Stimulated activated CD8-positive, alpha-beta memory T cell treated with anti-CD3 and anti-CD28 coated beads, Interleukin-7, amount 100 ng/mL, for 1 hour (primary cell): ENCODE measurements at places on chromosomes 6 and 20.

DNA sequence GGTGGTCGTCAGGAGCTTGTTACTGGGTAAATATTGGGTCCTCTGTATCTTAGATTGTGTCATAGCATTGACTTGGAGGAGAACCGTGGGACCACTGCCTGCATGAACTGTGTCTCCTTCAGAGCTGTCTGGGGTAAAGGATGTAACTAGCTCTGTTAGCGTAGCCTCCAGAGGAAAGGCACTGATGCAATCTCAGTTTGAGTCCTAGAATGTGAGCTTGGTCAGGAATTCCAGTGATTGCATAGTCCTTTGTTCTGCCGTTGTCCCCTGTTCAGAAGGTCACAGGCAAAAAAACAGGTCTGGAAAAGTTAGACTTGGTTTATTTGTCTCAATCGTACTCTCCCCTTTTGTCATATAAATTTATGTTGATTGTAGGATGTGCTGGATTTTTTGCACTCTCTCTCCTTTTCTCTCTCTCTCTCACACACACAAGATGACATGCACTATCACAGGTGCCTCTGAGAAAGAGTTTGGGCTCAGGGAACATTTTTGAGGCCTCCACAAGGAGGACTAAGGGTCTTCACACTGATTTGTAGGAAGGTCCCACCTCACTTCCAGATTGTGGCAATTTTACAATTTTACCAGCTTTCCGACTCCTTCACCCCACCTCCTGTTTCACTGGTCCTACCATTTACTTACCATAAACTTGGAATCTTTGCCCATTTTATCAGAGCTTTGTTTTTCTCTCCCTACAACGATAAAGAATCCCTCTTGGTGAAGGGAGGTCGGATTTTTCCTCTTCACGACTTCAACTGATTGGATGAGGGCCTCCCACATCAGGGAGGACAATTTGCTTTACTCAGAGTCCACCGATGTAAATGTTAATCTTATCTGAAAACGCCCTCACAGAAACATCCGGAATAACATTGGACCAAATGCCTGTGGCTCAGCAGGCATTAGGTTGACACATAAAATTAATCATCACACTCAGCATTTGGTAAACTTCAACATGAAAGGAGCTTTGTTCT, 7.0 kb upstream of the DACT2 start:
- DNase-seq: no peak

- DNase-seq: no peak
Measured at GRCh38 chr20:61723529-61724257, 342.0 kb downstream of the TAF4 start.

DNA sequence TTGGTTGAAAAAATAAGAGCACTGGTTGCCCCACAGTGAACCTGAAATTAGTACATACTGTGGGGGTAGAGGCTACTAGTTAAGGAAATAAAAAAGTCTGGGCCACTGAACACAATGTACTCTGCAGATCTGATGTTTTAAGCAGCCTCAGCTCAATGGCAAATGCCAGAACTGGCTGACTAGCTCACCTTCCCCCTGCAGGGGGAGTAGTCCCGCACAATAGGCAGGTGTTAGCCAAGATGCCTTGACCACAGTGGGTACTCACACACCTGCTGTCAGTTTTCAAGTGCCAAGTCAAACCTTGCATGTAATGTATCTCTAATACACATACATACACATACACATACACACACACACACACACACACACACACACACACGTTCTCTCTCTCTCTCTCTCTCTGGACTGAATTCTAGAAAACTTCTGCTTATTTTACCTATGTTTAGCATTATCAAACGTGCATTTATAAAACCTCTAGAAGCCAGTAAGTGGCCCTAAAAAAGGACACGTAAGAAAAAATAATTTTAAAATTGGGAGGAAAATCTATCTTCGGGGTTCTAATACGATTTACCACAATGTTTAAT, 36.1 kb downstream of the GMDS start:
- no peak for DNase-seq

DNA sequence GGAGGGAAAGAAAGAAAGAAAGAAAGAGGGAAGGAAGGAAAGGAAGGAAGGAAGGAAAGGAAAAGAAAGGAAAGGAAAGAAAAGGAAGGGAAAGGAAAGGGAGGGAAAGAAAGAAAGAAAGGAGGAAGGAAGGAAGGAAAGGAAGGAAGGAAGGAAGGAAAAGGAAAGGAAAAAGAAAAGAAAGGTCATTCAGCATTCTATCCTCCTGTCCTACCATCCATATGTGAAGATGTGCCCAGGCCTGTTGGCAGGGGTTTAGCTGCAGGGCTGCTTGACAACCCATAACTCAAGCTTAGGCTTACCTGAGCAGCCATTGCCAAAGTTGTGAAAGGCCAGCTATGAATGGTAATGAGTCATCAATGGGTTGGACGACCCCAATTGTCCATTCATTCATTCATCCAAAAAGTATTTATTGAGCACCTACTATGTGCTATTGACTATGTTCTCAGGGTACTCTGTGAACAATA, 49.9 kb upstream of the OCSTAMP start:
- no peak for DNase-seq

DNA sequence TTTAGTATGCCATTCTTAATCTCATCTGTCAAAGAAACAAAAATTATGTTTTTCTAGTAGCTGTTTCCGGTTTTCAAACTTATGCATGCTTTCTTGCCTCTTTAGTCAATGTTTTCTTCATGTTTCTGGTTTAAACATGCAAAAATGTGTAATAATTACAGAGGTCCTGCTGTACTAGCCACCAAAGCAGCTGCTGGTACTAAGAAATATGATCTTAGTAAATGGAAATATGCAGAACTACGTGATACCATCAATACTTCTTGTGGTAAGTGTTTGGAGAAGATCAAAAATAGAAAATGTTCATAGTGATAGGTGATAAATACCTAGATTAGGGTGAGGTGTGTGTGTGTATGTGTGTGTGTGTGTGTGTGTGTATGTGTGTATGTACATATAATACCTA, 158.4 kb downstream of the MYO6 start:
- DNase-seq: no peak

DNA sequence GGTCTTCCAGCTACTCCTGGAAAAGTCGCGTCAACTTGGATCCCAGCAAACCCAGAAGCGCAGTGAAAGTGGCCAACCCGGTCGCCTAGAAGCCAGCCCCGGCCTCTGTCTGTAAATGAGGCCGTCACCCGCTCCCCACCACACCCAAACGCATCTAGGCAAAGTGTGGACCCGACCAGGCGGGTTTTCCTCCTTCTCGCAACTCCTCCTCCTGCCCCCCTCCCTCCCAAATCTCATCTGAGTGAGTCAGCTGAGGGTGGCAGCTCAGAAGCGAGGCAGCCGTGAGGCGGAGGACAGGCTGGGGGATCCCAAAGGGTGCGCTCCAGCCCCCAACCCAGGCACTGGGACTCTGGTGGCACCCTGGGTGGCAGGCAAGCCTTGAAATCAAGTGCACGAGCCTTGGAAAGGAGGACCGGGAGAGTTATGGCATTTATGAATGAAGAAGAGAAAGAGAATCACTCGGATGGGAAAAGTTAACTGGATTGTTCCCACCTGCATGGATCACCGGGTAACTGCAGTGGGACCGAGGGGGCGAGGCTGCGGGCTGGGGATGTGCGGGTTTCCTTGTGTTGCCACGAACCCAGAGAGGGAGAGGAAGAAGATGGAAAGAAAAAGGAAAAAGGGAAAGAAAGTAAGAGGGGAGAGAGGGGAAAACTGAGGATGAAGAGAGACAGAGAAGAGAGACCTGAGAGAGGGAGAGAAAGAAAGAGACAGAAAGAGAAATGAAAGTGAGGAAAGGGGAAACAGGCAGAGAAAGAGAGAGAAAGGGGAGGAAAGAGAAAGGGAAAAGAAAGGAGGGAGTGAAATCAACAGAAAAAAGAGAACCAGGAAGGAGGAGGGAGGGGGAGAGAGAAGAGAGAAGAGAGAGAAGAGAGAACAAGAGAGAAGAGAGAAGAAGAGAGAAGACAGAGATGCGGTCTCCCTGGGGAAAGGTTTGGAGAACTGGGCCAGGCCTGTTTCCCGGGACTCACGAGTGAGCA, at the start of gene APCDD1L:
Gene APCDD1L, minus strand, starts transcription at position 167 of the 980 bp plus-strand sequence. CDS start 692 bp downstream, outside the sequence.
- DNase-seq: no peak

DNA sequence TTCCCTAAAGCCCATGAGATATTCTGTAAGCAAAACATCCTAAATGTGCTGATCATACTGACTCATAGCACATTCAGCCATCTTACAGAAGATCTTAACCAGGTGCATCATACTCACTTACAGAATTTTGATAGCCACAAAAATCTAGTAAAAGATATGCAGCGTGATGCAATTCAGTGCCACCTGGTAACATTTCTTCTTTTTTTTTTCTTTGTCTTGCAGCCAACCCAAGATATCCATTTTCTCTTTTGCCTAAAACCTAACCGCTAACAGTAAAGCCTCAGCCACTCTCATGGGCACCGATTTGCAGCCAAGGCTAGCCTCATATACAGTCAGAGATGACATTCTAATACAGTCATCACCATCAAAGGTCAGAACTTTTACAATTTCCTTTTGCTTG, 293.3 kb downstream of the HACE1 start:
- DNase-seq: no peak

DNA sequence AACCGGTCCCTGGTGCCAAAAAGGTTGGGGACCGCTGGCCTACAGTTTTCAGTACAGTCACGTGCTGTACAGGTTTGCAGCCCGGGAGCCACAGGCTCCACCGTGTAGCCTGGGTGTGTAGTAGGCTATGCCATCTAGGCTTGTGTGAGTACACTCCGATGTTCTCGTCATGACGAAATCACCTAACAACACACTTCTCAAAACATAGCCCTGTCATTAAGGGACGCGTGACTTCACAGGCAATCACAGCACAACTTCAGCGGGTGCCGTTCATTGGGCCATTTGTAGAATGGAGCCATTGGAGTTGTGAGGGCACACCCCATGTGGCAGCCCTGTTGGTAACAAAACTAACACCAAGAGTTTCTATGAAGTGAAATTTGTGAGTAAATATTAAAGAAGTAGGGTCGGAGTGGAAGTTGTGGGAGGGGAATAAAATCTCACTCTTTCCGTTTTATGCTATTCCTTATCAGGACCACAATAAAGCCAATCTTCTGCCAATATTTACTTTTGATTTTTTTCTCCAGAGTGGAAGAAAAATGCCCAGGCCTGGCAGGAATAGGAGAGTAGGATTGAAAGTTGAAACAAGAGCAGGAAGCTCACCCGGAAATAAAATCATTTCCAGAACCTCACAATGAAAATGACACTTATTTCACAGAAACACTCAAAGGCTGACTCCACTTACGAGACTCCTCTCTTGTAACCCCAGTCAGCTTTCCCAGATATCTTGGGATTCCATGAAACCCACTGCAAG, 63.7 kb upstream of the PTPN1 start:
- no peak for DNase-seq

- no peak for DNase-seq
Measured at GRCh38 chr20:56628015-56628872, 862 bp upstream of the TFAP2C start.

GRCh38 chr6:30554962-30555815, 1.1 kb downstream of the GNL1 start:
- no peak for DNase-seq

DNA sequence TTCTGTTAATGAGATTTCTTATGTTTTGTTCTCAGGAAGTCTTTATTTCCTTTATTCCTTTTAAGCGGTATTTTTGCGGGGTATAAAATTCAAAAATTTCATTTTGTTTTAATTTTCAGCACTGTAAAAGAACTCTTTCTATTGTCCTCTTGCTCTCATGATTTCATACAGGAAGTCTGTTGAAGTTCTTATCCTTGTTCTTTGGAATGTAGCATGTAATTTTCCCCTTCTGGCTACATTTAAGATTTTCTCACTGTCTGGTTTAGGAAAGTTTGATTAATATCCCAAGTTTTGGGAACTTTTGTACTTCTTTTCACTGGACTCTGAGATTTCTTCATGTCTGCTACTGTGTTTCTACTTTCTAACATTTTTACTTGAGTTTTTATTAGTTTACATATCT, 581.4 kb upstream of the GJE1 start:
- no peak for DNase-seq

DNA sequence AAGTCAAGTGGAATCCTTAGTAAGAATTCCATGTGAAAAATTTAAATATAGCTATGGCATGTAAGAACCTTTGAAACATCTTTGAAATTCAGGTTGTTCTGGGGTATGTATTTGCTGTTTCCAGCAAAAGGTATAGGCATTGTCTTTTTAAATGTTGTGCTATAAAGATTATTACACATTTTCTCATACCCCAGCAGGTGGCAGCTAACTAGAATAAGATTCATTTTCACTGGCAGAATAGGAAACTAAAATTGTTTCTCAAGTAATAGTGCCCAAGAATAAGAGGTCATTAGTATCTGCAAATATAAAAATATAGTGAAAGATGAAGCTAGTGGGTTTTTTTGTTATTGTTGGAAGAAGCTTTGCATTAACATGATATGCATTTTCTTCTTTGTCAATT, 1.8 kb downstream of the GRIK2 start:
- DNase-seq: no peak

GRCh38 chr6:82841309-82841708, 224.3 kb downstream of the UBE3D start:
- no peak for DNase-seq

DNA sequence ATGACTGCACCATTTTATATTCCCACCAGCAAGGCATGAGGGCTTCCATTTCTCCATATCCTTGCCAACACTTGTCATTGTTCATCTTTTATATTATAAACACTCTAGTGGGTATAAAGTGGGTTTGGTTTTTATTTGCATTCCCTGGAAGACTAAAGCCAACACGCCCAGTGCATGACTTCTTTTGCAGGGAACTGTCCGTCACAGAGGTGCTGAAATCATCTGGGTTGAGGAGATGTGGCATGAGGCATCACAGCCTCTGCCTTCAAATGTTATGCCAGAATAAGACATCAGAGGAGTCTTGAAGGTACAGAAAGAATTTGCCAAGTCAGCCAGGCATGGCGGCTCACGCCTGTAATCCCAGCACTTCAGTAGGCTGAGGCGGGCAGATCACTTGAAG, 29.9 kb upstream of the FAM210B start:
- DNase-seq: no peak

- no peak for DNase-seq
Measured at GRCh38 chr6:139287868-139288267, 3.9 kb downstream of the TXLNB start.

- no peak for DNase-seq
Measured at GRCh38 chr6:19013026-19013705, 626.0 kb downstream of the RNF144B start.

DNA sequence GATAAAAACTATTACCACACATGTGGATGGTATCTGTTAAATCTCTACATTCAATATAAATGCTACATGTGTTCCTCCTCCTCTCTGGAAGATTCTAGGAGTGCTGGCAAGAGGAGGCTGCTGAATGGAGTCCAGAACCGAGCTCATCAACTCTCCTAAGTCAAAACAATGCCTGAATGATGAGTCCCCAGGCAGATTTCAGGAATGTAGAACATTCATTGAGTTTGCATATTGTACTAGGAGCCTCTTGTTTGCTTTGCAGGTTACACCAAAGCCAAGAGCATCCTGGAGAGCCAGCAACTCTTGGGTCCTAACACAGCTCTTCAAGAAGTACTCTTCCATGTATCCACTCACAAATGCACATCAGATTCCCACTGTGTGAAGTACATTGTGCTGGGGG, 117.6 kb upstream of the UST start:
- no peak for DNase-seq

DNA sequence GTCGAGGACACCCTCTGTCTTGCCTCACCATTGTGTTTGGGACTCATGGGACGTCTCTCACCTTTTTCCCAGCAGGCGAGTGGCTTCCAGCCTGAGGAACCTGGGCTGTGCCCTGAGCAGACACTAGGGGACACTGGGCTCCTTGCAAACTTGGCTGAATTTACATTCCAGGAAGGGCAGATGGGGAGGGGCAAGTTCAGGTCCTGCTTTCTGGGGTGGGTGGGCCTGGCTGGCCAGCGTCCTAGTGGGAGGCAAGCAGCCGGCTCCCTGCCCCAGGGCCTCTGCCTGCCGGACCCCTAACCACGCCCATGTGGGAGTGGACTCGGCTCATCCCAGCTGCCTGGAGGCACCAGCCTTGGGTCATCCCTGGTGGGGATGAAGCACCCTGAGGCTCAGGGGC, 48.2 kb upstream of the MLN start:
- no peak for DNase-seq
